ENCODE measurements at places on chromosomes 2 and 18.

GRCh38 chr2:241947004-241947350 is 77.4 kb downstream of the RTP5 start:
- no peak for DNase-seq

DNA sequence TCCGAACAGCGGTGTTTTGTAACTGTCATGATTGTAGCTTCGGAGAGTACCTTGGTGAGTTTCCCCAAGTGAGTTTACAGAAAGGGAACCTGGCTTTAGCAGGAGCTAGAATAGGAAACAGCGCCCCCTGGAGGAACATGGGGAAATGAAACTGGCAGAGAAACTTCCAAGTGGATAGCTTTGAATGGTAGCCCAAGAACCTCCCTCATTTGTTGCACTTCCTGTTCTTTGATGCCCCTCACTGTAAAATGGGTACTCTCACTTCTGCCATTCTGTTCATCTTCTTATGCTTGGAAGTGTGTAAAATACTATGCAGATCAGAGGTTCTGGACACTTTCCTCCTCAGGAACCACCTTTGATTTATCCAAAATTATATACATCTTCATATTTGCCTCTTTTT is 36.2 kb downstream of the CHST10 start:
- peak; percentile 71 for DNase-seq

DNA sequence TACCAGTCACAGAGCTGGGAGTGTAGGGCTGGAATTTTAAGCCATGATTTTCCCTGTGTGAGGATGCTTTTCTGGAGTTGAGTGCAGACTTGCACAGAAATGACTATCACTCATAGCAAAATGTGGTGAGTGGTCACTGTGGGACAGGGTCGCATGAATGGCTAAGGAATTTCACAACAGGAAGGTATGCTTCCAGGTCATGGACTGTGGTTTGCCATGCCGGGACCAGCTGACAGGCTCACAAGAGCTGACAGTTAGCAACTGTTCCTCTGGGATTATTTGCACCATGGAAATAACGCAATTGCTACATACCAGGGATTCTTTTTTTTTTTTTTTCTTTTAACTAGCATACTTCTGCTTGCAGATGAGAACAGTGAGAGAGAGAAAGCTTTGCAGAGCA is 3.8 kb upstream of the UXS1 start:
- peak; percentile 69 for DNase-seq

DNA sequence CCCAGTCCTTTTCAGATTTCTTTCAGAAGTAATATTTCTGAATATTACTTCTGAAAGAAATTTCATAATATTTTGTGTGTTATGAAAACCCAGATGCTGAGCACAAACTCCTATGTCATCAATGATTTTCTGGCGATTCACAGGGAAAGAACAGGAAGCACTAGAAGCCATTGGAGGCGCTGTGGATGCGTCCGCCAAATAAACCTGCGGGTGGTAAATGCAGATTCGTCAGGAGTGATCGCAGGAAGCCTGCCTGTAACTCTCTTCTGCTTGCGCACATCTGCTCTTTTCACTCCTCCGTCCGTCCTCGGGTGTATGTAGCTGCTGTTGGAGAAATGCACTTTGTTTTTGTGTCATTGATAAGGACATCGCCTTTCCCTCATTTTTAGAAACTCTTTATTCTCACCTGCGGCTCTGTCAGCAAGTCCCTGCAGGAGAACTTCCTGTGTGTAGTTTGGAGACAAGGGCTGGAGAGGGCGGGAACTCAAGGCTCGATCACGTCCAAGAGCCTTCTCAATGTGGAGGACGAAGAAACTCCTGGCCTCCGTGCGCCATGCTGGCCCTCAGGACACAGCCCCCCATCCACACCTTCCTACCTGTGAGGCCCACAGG is 483.8 kb downstream of the GALR1 start:
- no peak for DNase-seq

- DNase-seq = no peak
Observed at GRCh38 chr2:205276116-205276777, 406.1 kb upstream of the NRP2 start.

DNA sequence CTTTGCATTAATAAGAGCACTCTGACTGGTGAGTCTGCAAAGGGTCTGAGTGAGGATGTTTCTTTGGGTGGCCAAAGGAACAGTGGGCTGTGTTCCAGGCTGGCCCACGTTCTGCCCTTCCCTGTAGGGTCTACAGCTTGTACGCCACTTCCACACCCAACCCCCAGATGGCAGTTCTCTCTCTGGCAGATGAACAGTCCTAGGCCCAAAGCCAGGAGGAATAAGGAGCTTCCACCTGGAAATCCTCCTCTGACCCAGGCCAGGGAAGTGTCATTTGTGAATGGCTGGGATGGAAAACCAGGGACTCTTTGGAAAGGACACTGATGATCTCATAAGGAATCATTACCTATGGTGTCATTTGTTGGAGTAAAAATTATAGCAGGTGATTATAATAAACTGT is 6.6 kb downstream of the OTOF start:
- DNase-seq = no peak

DNA sequence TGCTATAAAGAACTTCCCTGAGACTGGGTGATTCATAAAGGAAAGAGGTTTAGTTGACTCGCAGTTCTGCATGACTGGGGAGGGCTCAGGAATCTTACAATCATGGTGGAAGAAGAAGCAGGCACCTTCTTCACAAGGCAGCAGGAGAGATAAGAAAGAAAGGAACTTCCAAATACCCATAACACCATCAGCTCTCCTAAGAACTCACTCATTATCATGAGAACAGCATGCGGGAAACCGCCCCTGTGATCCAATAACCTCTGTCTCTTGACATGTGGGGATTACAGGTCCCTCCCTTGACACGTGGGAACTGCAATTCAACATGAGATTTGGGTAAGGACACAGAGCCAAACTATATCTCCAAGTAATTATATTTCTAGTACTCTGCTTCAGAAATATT is 163.8 kb upstream of the CDH20 start:
- no peak for DNase-seq

DNA sequence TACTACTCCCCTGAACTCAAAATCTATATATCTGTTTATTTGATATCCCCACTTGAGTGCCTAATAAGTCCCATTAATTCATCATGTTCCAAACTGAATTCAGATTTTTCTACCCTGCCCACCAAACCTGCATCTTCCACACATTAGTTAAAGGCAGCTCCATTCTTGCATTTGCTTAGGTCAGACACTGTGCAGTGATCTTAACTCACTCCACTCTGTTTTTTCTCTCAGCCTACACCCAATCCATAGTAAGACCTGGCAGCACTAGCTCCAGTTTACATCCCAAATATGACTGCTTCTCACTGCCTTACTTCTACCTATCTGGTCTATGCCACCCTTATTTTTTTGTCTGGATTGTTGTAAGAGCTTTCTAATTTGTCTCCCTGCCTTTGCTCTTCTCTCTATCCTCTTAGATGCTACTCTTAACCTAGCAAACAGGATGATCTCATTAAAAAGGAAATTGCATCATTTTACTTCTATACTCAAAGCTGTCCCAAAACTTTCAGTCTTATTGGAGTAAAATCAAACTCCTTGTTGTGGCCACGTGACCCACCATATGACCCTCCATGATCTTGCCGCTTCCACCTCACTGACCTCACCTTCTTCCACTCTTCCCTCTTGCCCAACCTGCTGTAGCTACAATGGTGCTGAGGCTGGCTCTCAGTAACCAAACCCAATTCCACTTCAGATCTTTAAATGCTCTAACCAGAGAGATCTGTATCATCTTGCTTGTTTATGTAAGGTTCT is 274.9 kb upstream of the FANCL start:
- DNase-seq = peak; percentile 5

GRCh38 chr2:227597998-227598397 is 695 bp upstream of the SCYGR2 start:
- peak; percentile 48 for DNase-seq

GRCh38 chr18:3498698-3499471 is 48.9 kb downstream of the TGIF1 start:
- DNase-seq = no peak

GRCh38 chr2:96238266-96238665 is 27.5 kb downstream of the TMEM127 start:
- no peak for DNase-seq

DNA sequence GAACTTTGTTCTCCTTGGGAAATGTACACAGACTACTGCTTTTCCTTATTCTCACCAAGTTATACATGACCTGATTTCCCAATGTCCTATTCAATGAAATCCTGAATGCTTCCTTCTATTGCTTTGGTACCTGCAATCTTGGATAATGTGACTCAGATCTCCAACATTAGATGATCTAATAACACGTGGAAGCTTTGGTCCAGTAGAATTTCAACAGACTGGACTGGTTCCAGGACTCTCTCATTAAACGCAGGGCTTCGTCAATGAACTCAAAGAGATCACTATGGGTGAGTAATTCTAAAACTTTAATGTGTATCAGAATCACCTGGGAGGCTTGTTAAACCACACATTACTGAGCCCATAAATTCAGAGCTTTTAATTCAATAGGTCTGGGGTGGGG is 413.6 kb upstream of the KCNH7 start:
- DNase-seq = peak; percentile 27

DNA sequence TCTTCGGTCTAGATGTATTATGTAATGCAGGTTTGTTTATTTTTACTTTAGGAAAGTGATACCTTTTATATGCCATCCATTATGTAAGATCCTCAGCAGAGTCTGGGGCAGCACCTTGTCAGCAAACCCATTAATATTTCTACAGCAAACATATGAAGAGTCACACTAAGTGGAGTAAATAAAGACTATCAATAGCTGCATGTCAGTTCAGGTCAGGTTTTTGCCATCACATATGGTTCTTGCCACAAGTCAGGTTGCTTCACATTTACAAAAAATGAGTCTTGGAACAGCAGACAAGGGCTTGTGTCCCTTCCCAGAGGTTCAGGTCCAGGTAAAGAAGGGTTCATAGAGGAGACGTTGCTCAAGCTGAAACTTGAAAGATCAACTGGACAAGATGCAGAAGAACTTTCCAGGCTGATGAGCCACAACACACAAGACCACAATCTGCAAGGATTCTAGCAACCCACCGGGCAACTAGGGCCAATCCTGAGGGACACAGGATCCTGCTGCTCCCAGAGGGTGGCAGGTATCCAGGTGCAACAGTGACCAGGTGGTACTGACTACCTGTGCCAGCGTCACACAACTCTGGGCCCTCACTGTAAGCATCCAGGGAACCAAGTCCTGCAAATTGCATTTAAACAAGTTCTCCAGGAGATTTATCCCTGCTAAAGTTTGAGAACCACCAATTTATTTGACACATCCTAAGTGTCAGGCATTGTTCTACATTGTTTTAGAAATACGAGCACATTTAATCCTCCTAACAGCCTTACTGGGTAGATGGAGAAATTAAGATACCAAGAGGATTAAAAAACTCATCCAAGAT is 215.8 kb downstream of the ALPK2 start:
- no peak for DNase-seq

DNA sequence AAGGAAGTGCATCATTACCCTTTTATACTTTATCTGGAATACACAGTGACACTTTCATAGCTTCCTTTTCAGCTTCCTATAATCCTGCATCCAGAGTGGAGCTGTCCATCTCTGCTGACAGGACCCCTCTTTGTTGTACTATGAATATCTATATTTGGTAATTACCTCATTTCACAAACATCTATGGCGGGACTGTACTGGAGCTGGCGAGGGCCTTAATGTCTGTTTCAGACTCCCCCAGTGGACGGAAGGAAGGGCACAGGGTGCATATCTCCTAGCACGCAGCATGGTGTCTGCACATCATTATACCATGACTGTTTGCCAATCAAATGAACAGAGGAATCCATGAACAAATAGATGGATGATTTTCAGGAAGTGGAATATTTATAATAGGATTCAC is 142.3 kb downstream of the SOX11 start:
- DNase-seq = no peak

DNA sequence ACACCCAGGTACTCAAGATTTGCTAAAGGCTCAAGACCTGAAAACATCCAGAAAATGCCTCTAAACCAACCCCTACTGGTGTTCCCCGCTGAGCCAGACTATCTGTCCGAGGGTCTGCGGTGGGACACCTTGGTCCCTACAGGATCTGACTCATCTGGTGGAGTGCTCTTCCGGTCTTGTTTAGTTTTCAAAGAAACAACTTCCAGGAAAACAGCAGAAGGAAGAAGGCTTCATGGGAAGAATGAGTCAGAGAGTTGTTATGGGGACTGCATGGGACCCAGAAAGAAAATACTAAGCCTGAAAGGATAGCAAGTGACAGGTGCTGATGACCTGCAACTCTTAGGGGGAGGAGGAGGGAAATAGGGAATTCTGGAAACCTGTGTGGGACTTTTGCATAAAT is 41.3 kb downstream of the ZFP36L2 start:
- peak; percentile 76 for DNase-seq

GRCh38 chr2:69939722-69940121 is 21.7 kb downstream of the ASPRV1 start:
- DNase-seq = no peak

- no peak for DNase-seq
Observed at GRCh38 chr18:11695736-11696135, 6.7 kb downstream of the GNAL start.

DNA sequence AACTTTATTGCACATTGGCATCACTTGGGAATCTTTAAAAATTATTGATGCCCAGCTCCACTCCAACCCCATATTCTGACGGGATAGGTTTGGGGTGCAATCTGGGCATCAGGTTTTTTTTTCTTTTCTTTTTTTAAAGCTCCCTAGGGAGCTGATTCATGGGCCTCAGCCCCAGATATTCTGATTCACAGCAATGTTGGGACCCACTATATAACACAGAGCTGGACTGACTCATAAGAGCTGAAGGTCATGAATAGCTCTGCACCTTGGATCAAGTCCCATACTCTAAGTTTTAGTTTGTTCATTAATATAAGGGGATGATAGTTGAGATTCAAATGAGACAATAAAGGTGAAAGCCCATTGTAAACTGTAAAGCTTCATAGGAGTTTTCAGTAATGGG is 191.1 kb upstream of the REV1 start:
- DNase-seq = peak; percentile 75

DNA sequence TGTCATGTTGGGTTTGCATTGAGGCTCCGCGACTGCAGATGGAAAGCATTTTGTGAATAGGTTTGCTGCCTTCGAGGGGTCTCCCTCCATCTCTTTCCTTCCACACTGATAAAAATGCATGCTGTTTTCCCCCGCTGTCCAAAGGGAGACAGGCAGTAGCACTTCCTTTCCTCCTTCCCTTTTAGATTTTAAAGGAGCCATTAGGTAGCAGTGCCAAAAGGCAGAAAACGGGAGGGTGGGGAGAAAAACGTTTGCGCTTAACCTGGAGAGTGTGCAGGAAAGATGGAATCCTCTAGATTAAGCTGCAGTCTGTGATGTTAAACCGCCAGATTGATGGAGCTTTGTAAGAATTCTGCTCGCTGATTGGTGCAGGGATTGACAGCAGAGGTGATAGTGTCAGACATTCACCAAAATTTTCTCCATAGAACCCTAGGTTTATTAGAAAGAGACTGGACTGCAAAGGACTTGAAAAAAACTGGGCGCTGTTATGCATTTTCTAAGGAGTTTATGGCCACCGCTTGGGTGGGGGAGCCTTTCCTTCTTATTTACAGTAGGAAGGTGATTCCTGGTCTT is 688 bp downstream of the MAPRE2 start:
- DNase-seq = peak; percentile 51

GRCh38 chr2:236616031-236616430 is 46.4 kb downstream of the ACKR3 start:
- no peak for DNase-seq

Measured in M059J (cell line).